ENCODE measurements at places on chromosomes 3 and 15.

DNA sequence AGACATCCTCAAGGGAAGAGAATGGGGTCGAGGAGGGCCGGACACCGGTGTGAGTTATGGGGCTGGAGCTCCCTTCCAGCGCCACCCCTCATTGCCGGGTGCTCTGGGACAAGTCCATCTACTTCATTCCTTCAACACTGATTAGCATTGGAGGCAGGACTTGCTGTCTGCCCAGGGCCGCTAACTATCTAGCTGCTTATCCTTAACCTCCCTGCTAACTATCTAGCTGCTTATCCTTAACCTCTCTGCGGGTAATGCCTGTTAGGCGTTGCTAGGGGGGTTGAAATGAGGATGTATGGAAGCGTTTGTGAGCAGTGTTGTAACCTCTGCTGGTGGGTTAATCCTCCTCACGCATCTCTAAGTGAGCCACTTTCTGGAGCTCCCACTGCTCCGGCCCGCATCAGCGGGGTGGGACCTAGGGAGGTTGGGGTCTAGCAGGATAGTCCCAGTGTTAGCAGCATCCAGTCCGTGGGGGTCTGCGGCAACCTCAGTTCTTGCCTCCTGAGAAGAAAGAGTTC is 10.9 kb upstream of the CHAC1 start:
- DNase-seq: no peak

DNA sequence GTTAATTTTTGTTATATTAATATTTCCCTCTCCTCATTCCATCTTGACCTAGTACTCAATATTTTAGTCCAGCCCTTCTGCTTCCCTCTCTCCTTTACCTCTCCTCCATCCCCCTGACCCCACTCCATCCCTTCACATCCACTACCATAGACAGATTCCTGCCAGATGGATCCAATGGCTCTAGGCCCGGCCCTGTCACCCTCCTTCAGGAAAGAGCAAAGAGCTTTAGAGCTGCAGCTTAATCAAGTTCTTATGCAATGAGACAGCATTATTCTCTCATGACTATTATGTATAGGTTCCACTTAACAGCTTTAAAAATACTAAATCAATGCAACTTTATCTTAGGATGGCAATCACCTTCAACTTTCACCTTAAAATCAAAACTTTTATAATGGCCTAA is 200.7 kb upstream of the TTC14 start:
- no peak for DNase-seq

DNA sequence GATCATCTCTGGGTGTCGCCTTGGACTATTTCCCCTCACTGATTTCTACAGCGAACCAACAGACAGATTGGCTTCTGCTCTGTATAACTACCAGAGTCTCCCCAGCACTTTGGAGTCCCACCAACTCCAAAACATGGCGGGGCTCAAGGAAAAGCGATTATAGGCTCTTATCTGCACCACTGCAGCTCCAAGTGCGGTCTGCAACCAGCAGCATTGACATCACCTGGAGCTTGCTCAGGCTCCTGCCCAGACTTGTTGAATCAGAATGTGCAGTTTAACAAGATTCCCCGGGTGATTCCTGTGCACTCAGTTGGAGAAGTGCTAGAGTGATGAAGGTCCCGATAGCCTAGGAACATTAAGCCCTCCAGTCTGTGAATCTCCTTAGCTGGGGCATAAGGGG is 9.0 kb downstream of the CCK start:
- no peak for DNase-seq

GRCh38 chr3:143548393-143548792 is 299.9 kb downstream of the SLC9A9 start:
- DNase-seq: no peak

GRCh38 chr3:94607778-94608177 is 544.9 kb downstream of the NSUN3 start:
- DNase-seq: no peak
